HT-29 (cell line): ENCODE measurements at places on chromosomes 1 and 21.

- no peak for DNase-seq
These were observed 1.0 kb upstream of the MCOLN2 start for GRCh38 chr1:84997667-84998600.

DNA sequence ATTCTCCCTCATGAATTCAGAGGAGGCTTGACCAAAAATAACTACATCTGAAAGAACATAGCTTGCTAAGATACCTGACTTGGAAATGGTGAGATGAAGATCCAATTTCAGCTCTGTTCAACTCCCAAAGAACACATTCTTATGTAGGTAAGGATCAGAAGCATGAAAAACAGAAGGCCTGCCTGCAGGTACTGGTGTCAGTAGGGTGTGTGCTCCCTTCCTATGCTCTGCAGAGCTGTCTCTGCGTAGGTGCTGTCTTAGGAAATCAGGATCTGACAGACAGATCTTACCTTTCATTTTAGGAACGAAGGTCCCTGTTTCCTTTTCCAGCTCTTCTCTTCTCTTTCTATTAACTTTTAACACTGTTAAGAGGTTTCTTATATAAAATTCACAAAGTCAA, 5.6 kb upstream of the OR6K2 start:
- no peak for DNase-seq

GRCh38 chr1:107807405-107807804, 157.6 kb downstream of the VAV3 start:
- no peak for DNase-seq

DNA sequence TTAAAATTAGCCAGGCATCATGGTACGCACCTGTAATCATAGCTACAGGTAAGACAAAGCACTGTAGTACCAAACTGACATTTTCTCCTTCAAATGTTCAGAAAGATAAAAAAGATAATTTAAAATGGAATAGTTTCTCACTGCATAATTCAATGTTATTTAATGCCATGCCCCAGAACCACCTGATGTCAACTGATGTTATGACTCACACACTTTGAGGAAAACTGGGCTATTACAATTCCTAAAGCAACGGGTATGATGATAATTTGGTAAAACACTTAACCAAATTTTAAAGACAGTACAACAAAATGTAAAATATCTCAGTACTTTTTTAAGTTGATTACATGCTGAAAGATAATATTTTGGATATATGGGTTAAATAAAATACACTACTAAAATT, 22.9 kb upstream of the PLEKHO1 start:
- DNase-seq: no peak

DNA sequence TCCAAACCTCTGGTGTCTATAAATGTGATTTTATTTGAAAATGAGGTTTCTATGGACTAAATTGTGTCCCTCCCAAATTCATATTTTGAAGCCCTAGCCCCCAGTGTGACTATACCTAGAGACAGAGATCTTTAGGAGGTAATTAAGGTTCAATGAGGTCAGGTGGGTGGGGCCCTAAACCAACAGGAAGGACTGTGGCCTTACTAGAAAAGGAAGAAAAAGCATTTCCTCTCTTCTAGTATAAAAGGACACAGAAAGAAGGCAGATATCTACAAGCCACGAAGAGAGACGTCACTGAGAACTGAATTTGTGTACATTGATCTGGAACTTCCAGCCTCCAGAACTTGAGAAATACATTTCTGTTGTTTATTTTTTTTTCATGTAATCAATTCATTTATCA, 123.1 kb upstream of the RUNX1 start:
- no peak for DNase-seq

- peak; percentile 29 for DNase-seq
These were observed 930 bp downstream of the CDC14A start for GRCh38 chr1:100353071-100353801.

GRCh38 chr1:93434987-93435386, 12.9 kb upstream of the FNBP1L start:
- no peak for DNase-seq

DNA sequence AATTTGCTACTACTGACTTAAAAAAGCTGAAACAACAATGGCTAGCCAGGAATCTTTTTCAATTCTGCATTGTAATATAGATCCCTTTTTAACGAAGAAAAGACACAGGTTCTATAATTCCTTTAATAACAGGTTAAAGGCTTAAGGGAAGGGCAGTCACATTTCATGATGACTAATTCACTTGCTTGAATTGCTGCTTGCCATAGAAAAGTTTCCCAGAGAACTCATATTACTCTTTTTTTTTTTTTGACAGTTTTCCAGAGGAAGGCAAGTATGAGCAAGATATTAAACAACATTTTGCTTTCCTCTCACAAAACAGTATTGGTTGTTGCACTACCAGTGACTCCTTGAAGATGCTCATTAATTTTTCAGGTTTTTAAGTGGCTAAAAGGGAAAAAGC, 60.9 kb downstream of the IL23R start:
- DNase-seq: no peak

- no peak for DNase-seq
These were observed 33.7 kb downstream of the L1TD1 start for GRCh38 chr1:62228136-62228882.

DNA sequence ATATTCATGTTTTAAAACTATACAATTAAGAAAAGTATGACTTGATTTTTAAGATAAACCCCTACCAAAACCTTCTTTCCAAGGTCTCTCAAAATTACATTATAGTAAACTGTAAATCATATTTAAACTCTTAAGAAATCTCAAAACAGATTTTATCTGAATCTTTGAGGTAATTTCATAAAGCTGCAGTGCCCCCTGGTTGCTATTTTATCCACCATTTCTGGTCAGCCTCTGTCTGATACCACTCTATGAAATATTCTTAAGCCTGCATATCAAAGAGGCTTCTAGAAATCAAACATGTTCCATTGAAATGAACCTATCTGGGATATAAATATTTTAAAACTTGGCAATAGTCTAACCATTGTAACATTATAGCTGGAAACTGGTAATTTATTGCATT, 317.3 kb downstream of the COL11A1 start:
- peak; percentile 9 for DNase-seq

DNA sequence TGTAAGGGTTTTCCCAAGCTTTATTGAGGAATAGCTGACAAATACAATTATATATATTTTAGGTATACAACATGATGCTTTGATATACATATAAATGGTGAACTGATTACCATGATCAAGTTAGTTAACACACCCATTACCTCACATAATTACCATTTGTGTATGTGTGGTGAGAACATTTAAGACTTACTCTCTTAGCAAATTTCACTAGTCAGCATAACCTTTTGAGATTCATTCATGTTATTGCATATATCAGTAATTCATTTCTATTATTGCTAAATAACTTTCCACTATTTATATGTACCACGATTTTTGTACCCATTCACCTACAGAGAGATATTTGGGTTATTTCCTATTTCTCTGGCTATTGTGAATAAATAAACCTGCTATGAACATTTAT, 16.2 kb upstream of the TP53BP2 start:
- no peak for DNase-seq

GRCh38 chr1:207698822-207699483, 52.9 kb upstream of the CD46 start:
- DNase-seq: peak; percentile 84

DNA sequence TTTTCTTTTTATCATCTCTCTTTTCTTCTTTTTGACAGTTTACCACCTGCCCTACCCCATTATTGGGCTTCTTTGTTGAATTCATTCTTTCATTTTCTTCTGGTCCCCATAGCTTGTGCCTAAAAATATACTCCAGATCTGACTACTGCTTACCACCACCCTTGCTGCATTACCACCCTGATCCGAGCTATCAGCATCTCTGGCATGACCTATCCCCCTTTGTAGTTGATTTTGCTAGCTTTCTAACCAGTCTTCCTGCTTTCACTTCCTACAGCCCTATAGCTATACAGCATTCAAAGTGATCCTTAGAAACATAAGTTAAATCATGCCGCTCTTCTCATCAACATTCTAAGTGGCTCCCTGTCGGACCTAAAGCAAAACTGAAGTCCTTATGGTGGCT, 59.4 kb upstream of the MPC2 start:
- DNase-seq: no peak

GRCh38 chr1:151238467-151238739, 16.1 kb upstream of the PSMD4 start:
- no peak for DNase-seq

GRCh38 chr1:181083842-181084605, 4.5 kb upstream of the IER5 start:
- DNase-seq: peak; percentile 85

- DNase-seq: peak; percentile 92
These were observed at the start of gene CASZ1 for GRCh38 chr1:10796029-10796944. Gene CASZ1 (minus strand): TSS chr1:10796646. CDS start chr1:10693889, 102,757 bp downstream.

GRCh38 chr21:33115631-33116510, 45.9 kb downstream of the OLIG1 start:
- no peak for DNase-seq

GRCh38 chr1:11620405-11620804, 33.8 kb downstream of the FBXO2 start:
- DNase-seq: no peak

- peak; percentile 41 for DNase-seq
These were observed 12.3 kb upstream of the SEMA4A start for GRCh38 chr1:156140879-156141707.
